Stimulated activated naive CD4-positive, alpha-beta T cell treated with Interleukin-2 at 50 U/mL for 16 hours (primary cell): ENCODE measurements at places on chromosomes 1 and 21.

DNA sequence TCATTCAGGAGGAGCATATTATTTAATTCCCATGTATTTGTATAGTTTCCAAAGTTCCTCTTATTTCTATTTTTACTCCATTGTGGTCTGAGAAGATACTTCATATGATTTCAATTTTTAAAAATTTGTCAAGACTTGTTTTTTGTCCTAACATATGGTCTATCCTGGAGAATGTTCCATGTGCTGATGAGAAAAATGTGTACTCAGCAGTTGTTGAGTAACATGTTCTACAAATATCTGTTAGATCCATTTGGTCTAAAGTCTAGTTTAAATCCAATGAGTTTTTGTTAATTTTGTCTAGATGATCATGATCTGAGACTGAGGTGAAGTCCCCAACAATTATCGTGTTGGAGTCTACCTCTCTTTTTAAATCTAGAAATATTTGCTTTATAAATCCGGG lies 14.5 kb downstream of the PSMG1 start:
- no peak for DNase-seq

- DNase-seq, result no peak
Observed at GRCh38 chr1:219788091-219788490, 140.3 kb downstream of the SLC30A10 start.

GRCh38 chr1:178869119-178869697 lies 1.7 kb downstream of the ANGPTL1 start:
- no peak for DNase-seq

DNA sequence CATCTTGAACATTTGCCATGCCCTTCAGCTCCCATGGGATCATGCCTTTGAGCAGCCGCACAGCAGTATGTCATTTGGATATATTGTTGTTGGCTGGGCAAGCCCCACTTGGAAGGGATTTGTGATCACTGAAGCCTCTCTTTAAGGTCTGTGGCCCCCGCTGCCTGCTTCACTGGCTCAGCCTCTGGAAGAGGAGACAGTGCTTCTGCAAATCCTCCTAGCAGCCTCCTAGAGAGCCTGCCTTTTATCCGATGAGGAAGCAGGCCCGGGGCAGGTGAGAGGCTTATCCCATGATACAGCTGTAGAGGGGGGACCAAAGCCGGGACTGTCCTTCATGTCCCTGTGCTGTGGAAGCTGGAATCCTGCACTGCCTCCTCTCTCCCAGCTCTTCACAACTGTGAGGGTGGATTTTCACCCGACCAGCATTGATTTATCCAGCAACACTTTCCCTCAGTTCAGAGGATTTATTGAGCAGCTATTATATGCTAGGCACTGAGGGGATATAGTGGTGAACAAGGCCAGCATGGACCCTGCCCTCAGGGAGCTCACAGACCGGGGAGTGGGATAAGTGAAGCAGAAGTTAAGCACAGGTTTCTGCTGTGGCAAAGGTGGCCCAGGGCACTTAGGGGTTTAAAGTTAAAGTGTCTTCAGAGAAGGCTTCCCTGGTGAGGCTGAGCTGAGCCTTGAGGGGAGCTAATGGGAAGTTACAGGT lies 3.9 kb downstream of the TMEM61 start:
- no peak for DNase-seq

DNA sequence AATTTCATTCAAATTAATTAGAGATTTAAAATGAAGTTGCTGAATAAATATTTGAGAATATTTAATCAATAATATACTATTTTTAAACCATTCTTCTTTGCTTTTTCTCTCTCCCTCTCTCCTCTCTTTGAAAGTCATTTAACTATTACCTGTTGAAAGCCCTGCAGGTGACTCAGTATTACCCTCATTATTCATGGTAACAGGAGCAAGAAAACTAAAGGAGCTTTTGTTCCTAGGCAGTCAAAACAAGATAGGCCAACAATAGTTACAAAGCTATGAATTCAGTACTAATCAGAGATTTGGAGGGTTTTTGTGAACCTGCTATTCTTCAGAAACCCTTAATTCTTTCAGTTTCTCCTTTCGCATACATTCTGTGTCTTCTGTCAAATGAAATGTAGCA lies 721.3 kb upstream of the NCAM2 start:
- no peak for DNase-seq

DNA sequence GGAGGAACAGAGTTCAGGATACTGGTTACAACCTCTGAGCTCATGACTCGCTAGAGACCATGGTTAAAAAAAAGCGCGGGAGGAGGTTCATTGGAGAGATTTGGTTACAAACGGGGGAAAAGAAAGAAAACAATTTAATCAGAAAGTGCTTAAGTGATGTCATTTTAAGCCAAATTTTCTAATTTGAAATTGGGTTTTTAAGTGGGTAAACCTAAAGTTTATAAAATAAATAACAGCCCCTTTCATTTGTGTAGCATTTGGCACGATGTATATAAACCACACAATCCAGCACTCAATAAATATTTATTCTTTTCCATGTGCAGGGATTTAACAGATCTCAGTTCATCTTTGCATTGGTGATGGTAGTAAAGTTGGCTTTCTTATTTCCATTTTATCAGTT lies 7.0 kb upstream of the DPT start:
- DNase-seq, result no peak

DNA sequence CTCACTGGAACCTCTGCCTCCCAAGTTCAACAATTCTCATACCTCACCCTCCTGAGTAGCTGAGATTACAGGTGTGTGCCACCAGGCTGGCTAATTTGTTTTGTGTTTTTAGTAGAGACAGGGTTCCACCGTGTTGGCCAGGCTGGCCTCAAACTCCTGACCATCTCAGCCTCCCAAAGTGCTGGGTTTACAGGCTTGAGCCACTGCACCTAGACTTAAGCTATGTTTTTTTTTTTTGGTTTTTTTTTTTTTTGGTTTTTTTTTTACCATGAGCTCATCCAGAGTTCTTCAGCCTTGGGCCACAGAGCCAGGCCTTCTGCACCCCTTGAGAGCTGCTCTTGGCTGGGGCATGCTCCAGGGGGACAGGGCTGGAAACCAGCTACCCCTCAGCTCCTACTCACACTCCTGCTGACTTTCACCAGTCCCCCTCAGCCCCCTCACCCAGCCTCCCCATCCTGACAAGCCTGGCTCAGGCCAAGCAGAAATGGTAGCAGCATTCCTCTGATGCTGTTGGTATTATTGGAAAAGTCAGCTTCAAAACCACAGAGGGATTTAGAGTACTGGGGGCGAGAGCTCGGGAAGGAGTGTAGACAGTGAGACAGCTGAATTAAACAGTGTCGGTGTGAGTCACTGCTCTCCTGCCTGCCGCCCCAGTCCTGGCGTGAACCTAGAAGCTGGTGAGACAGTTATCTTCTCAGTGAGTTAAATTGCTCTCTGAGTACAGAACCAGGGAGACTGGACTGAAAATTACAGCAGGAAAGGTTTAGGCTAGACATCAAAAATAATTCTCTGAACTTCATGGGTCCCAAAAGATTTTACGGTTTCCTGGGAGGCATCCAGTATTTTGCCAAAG lies 63.7 kb downstream of the NAV1 start:
- no peak for DNase-seq

DNA sequence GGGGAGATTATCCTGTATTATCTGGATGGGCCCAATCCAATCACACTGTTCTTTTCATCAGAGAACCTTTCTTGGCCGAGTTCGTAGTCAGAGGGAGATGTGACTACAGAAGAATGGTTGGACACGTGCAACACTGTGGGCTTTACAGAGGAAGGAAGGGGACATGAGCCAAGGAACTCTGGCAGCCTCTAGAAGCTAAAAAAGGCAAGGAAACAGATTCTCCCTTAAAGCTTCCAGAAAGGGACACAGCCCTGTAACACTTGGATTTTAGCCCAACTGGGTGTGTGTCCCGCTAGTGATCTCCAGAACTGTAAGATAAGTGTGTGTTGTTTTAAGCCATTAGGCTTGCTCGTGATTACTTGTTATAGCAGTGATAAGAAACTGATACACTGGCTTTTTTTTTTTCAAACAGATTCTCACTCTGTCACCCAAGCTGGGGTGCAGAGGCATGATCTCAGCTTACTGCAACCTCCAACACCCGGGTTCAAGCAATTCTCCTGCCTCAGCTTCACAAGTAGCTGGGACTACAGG lies 53.9 kb upstream of the FBXO28 start:
- no peak for DNase-seq

GRCh38 chr1:2326524-2326923 lies 64.8 kb downstream of the MORN1 start:
- no peak for DNase-seq

GRCh38 chr1:36352125-36352909 lies 28.9 kb upstream of the EVA1B start:
- DNase-seq, result no peak

GRCh38 chr1:54952950-54953718 lies 27.3 kb upstream of the TMEM61 start:
- DNase-seq, result no peak

GRCh38 chr1:213171711-213172110 lies 120.7 kb downstream of the RPS6KC1 start:
- no peak for DNase-seq

GRCh38 chr1:229328598-229329362 lies 14.1 kb downstream of the CCSAP start:
- no peak for DNase-seq

GRCh38 chr1:114502080-114502479 lies 8.9 kb downstream of the TRIM33 start:
- no peak for DNase-seq

DNA sequence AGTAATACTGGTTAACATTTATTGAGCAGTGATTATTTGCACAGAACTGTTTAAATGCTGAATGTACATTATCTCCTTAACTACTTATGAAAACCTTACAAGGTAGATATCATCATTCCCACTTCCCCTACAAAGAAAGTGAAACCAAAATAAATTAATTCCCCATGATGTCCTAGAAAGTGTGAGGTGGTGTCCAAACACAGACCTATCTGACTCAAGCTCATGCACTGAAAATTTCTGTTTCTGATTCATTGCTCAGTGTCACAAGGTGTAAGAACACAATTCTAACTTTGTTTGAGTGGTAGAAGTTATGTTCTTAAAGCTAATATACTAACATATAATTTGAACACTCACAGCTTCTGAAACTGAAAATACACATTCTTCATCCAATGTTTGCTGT lies 178.7 kb downstream of the MRPL39 start:
- DNase-seq, result no peak

DNA sequence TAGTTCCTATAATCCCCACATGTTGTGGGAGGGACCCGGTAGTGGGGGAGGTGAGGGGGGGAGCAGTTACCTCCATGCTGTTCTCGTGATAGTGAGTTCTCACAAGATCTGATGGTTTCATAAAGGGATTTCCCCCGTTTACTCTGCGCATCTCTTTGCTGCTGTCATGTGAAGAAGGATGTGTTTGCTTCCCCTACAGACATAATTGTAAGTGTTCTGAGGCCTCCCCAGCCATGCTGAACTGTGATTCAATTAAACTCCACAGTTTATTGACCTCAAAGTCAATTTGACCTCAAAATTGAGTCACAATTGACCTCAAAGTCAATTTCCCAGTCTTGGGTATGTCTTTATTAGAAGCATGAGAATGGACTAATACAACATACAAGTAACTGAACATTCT lies 19.7 kb downstream of the DPH5 start:
- DNase-seq, result no peak

GRCh38 chr21:42382915-42383314 lies 12.9 kb downstream of the TMPRSS3 start:
- DNase-seq, result no peak

GRCh38 chr1:176773038-176773437 lies 310.1 kb downstream of the PAPPA2 start:
- DNase-seq, result no peak

- DNase-seq, result no peak
Observed at GRCh38 chr1:119594376-119594775, 53.7 kb downstream of the ZNF697 start.
